ENCODE measurements at places on chromosomes 5 and 9. TPM values are rescaled to one million over a fixed set of nuclear protein-coding genes. Genes with fewer than 3 reads are reported as not detected.

PCDHB8 gene
- total RNA-seq: 0.14 TPM

DNA sequence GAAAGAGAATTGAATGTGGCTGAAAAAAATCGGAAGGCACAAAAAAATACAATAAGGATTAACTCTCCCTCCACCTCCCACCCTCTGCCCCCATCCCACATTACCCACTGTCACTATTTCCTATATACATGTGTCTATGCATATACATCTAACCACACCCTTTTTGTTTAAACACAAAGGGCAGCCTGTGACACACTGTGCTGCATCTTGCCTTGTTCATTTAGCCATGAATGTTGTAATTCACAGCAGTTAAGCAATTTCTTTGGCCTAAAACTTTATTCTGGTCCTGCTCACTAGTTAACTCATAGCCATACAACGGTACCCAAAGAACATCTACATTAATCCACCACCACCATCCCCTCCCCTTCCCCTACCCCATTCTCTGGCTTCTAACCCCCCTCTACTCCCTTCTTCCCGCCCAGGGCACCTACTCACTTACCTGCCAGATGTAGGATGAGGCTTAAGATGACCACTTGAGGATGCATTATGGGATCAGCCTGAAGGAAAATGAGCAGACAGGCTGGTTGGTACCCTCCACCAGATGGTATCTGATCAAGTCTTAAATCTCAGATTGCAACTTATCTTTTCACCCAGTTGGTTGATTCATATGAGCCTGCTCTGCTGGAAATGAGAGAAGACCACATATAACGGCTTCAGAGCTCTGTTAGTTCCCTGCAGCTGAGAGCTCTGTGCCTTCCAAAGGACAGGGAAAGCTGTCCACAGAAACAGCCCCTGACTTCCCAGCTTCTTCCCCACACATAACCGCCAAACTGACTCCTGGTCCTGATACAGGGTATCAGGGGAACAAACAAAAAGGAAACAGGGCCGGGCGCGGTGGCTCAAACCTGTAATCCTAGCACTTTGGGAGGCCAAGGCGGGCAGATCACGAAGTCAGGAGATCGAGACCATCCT is 1.2 kb downstream of the HAVCR1 start:
- H3K4me3 ChIP-seq: no peak overlapping the region
- no peaks in the 10 kb centered on the region for H3K36me3 ChIP-seq
- no peaks in the 10 kb centered on the region for H3K27me3 ChIP-seq
- peaks cover 10% of the 10 kb centered on the region for H3K4me1 ChIP-seq
- DNase-seq: no peak
- no peak overlapping the region for H3K27ac ChIP-seq

DNA sequence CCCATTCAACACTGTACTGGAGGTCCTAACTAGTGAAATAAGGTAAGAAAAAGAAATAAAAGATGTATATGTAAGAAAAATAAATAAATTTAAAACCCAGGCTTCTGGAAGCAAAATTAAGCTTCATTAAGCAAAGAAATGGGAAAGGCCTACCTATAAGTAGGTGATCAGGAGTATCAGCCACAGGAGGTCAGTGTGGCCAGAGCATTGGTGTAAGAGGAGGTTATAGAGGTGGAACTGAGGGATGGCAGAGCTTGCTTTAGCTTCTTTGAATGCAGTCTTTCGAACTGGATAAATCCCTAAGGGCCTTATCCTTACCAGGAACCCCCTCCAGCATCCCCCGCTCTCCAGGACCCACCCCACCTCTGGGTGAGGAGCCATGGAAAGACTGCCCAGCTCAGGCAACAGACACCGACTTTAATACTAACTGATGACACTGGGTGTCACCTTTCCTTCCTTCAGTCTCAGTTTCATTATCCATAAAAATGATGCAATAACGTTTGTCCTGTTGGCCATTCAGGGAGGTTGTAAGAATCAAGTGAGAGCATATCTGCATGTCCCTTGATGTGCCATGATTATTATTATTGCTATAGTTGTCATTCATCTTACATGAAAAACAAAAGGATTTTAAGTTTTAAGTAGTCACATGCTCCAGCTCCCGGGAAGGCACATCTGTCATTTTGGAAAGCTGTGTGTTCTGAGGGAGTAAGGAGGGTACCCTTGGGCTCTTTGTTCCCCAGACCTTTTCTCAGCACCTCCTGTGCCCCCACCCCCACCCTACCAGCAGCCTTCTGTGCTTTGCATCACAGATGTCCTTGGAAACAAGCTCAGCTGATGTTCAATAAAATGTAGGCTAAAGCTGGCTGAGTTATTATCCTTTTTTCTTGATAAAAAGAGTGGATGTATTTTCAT is 50.8 kb upstream of the CTNNA1 start:
- no peak overlapping the region for H3K4me3 ChIP-seq
- no peak for DNase-seq
- H3K27me3 ChIP-seq: no peaks in the 10 kb centered on the region
- no peaks in the 10 kb centered on the region for H3K36me3 ChIP-seq

DIPK1B gene
- total RNA-seq: 19.7 TPM

CATSPER3 gene
- 0.33 TPM for total RNA-seq

DNA sequence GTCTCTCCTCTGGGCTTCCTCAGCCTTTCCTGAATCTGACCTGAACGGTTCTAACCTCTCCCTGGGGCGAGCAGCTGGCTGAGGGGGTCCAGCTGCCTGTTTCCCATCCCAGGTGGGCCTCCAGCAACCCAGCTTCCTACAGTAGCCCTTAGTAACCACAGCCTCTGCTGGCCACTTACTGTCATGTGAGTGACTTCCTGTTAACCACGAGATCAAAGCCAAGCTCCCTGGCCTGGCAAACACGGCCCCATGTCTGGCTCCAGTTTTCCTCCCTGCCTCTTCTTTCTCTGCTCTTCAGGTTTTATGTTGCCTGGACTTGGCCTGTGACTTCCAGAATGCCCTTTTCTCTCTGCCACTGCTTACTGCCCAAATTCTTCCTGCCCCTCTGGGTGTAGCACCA is 47.2 kb upstream of the DAB2IP start:
- H3K4me1 ChIP-seq: peaks cover 4% of the 10 kb centered on the region
- no peak overlapping the region for H3K4me3 ChIP-seq
- no peak for DNase-seq
- peak overlapping the region; percentile 47 for H3K27ac ChIP-seq
- no peaks in the 10 kb centered on the region for H3K36me3 ChIP-seq
